ENCODE measurements at places on chromosomes 4 and X.

DNA sequence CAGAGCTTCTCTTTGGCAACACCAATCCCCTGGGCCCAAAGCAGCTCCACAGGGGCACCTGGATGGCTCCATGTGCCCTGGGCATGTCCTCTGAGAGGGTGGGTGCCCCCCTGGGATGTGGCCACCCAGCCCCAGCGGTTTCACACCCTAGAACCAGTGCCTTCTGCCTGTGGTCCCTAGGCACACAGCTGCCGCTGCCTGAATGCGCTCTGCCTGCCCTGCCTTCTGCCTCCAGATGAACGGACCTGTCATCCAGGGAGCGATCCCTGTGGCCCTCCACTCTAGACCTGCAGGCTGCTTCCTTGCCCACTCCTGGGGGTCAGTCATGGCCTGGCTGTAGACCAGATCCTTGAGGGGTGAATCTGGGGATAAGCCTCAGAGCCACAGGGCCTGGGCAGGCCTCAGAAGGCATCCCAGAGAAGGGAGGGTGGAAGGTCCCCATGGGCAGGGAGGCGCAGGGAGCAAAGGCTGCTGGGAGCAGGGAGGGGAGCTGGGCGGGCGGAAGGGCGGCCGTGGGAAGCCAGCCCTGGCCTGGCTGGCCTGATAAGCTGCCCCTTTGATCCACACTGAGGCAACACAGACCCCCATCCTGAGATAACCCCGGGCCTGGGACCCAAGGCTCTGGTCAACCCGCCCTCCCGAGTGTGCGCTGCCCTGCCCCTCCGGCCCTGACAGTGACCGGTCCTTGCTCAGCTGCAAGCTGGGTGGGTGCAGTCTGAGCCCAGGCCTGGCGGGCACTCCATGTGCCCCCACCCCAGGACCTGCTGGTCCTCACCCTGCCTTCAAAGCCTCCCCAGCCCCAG, 8.1 kb upstream of the FGFR3 start:
- no peak for DNase-seq

- no peak for DNase-seq
These were observed 37.1 kb upstream of the TLR2 start for GRCh38 chr4:153646978-153647377.

DNA sequence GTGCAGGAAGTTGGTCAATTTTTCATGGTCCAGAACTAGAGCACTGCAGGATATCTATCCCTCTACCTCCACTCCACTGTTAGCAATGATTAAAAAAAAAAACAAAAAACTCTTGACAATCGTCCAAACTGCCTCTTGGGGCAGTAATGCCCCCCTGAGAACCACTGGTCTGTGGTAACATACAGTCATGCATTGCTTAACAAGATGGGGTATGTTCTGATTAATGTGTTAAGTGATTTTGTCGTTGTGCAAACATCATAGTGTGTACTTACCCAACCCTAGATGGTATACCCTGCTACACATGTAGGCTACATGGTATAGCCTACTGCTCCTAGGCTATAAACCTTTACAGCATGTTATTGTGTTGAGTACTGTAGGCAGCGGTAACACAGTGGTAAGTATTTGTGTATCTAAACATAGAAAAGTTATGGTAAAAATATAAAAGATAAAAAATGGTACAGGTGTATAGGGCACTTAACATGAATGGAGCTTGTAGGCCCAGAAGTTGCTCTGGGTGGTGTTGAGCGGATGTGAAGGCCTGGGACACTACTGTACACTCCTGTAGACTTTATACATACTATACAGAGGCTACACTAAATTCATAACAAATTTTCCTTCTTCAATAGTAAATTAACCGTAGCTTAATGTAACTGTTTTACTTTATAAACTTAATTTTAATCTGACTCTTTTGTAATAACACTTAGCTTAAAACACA, 34.1 kb downstream of the ART3 start:
- no peak for DNase-seq

DNA sequence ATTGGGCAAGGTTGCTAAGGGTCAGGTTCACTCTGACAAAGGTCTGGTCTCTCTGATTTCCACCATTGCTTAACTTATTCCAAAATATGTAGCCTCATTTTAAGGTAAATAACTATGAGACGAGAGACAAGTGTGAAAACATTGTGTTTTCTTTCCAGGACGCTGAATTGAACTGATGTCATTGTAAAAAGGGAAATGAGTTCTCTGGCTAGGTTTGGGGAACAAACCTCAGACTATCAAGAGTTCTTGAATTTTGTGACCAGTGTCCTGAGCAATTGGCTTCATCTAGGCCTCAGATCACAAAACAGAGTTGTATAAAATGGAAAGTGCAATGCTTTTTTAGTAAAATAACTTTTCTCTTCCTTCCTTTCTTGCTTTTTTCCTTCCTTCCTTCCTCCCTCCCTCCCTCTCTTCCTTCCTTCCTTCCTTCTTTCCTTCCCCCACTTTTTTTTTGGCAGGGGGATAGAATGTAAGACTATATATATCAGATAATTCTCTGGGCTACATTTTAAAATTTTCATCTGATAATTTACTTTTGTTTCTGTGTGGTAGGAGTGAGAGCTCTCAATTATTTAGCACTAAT, 30.8 kb upstream of the CXCL8 start:
- DNase-seq, result no peak
